Lung microvascular endothelial cell (primary cell): ENCODE measurements at places on chromosomes 12 and 14. TPM values are rescaled to one million over a fixed set of nuclear protein-coding genes. Genes with fewer than 3 reads are reported as not detected.

- peak; percentile 90 for DNase-seq
Measured at GRCh38 chr12:119176267-119177055, 2.3 kb upstream of the HSPB8 start.

DNA sequence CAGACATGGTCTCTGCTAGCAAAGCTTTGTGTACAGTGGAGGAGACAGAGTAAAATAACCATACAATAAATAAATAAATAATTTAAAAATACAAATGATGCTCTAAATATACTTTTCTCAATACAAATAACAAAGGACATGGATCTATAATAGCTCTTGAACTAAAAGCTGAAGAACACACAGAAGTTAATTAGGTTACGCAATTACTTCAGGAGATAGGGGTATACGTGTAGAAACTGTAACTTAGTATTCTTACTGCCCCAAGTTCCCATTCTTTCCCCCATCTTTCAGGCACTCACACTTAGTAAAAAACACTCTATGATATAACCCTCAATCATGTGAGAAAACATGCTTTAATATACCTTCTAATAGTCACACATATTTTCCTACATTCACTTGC is 44.2 kb downstream of the INSM2 start:
- no peak for DNase-seq

GRCh38 chr12:132095520-132096409 is 48.4 kb downstream of the DDX51 start:
- no peak for DNase-seq

GRCh38 chr14:103123634-103124500 is 606 bp downstream of the TNFAIP2 start:
- DNase-seq = peak; percentile 62

GRCh38 chr12:127381681-127382080 is 885.3 kb upstream of the TMEM132C start:
- no peak for DNase-seq

DNA sequence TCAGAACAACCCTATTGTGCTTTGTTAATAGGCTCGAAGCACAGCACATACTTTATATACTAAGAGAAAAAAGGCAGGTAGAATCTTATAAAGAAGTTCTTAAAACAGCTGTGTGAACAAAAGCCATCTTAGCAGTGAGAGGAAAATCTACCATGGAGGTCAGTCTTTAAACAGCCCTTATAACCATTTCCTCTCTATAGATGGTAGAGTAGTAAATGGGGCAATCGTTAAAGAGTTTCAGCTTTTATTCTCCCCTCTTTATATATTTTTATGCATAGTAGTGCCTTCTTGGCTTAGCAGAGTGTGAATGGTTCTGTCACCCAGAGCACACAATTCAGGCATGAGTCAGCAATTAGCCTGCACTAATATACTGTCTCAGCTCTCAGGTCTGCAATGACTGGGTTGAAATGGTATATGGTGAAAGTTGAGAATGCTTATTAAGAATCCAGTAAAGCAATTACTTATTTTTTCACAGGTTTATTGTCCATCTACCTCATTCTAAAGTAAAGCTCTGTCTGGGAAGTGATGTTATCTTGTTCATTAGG is 305.0 kb downstream of the NELL2 start:
- no peak for DNase-seq

DNA sequence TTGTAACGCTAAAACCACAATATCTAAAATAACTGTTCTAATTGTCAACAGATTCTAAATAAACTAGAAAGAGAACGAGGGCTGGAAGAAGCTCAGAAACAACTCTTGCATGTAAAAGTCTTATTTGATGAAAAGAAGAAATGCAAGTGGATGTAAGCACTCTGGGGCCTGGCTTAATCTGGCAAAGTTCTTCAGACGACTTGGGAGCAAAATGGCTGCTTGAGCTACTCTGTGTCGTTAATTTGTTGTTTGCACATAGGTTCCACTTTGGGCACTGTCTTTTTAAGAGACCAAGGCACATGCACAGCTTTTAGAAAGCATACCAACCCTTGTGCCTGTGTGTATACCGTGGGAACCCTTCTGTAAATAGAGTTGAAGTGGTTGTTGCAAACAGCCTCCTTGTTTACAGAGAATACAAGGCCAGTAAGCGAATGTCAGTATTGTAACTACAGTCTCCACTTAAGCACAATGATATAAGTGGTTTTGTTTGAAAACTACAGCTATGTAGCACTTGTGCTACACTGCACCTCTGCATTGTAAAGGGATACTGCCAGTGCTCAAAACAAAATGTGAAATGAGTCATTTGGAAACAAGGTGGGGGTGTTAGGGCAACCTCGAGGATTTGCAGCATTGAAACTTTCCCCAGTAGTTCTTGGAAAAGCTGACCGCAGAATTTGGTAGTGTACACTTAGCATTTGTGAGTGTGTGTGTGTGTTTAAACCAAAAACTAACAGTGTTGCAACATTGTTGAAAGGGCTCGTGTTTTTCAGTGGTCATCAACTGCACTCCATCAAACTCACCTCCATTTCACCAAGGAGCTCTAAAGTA is 154.3 kb downstream of the CEP83 start:
- DNase-seq = no peak

DNA sequence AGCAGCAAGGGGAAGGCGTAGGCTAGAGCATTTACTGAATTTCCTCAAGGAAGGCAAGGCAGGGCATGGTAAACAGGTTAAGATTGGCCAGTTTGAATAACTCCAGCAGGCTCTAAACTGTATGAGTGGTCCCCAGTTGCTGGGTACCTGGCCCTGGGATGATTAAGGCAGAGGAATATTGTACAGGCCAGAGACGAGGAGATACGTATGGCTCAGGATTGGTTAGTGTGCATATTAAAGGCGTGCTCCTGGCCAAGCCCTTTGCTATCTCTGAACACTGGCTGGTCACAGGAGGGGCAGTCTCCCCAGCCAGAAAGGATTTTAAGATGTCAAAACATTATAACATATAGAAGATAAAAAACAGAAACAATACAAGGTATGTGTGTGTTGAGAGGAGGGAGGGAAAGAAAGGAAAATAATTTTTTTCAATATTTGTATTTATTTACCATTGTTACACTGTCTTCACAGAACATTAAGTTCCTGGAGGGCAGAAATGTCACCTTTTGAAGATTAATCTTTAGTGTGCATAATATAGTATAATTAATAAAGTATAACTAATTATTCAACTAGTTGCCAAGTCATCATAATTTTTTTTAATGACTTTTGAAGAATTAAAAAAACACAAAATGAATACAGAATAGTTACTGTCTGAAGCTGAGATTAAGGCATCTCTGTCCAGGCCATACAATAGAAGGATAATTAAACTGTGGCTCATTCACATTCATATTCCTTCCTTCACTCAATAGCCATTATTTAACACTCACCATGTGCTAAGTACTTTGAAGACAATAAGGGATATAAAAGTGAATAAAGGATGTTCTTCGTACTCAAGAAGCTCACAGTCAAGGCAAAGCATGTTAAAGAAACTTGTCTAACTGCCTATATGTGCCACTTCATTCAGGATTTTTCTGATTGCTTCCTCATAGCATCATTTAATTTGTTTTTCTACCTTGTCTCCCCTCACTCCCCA is 41.9 kb downstream of the DCP1B start:
- no peak for DNase-seq

Gene SLC25A21
- 0.20 and 0.87 TPM in 2 replicates for total RNA-seq

- DNase-seq = no peak
Measured at GRCh38 chr12:52522346-52523011, 2.3 kb upstream of the KRT5 start.

DNA sequence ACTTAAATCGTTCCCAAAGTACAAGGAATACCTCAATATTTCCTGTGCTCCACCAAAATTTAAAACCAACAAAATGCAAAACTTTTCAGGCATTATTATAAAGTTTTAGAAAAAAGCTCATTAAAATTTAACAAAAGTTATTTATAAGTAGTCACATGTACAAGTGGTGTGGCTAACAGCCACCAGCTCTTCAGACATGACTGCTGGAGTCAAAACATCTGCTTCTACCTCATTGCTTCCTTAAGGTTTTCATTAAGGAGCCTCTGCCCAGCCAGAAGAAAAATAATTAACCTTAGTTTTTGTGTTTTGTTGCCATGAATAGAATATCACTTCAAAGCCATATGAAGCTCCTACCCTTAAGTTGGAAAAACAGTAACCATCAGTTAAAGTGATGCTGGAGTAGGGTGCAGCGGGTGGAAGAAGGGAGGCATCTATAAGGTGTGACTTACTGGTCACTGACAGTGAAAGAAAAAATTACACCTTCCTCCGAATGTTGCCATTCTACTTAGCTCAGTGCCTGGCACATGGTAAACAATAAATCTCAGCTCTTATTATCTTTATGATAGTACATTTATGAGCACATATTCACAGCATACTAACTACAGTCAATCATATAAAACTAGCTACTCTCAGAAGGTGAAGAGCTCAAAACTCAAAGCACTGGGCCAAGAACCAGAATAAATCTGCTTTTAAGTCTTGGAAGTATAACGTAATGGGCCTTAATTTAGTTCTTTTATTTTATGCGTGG is 57.7 kb downstream of the GALC start:
- DNase-seq = no peak

Gene SH2B3
- 33.3 and 34.7 TPM in 2 replicates for total RNA-seq

Gene TPPP2
- not detected in 2 replicates for total RNA-seq

Gene KRT83
- total RNA-seq = not detected in 2 replicates

DNA sequence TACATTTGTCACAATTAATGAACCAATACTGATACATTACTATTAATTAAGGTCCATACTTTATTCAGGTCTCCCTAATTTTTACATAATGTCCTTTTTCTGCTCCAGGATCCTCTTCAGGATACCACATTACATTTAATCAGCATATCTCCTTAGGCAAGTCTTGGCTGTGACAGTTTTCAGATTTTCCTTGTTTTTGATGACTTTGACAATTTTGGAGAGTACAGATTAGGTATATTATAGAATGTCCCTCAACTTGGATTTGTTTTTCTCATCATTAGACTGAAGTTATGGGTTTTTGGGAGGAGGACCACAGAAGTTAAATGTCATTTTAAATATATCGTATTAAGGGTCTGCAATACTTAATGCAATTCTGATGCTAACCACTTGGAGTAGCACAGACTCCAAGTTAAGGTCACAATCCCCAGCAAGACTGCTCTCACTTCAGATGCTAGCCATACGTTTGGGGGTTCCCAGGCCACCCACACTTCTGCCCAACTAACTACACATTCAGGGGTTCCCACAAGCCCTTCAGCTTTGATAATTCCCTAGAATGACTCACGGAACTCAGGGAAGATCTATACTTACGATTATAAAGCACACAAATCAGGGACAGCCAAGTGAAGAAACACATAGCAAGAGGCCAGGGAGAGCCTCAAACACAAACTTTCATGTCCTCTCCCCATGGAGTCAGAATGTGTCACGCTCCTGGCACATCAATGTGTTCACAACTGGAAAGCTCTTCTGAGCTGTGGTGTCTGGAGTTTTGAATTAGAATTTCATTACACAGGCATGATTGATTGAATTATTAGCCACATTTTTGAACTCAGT is 17.0 kb upstream of the NUBPL start:
- DNase-seq = peak; percentile 20

Gene RNASE1
- total RNA-seq = 4.6 and 14.6 TPM in 2 replicates

Gene SNRPF
- 13.7 and 19.8 TPM in 2 replicates for total RNA-seq

Gene ZC3H10
- 2.6 and 5.0 TPM in 2 replicates for total RNA-seq

GRCh38 chr12:2877953-2878732 is 1.1 kb downstream of the RHNO1 start:
- peak; percentile 40 for DNase-seq

DNA sequence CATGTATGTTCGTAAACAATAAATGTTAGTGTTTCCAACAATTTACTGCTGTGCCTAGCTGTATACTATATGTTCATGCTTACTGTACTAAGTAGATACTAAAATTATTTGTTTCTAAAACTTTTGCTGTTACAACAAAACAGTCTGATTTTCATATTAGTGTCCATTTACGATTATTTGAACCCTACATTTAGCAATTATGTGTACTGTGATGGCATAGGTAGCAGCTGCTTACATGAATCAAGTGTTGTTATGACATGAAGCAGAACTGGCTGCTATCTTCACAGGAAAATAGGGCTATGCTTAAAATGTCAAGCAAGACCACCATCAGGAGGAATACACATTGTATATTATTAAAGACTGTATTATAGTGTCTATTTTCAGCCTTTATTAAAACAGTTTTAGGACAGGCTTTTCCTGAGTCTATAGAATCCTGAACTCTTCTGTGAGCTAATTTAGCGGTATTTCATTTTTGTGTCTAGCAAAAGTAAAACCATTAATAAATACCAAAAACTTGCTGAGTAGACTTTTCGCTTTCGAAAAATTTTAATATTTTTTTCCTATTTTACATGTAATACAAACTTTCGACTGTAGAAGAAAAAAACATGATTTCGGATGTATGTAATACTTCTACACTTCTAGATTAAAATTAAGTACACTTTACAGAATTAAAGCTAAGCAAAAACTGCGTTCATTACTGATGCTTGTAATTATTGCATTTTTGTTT is 1.1 kb upstream of the WDR89 start:
- peak; percentile 18 for DNase-seq

DNA sequence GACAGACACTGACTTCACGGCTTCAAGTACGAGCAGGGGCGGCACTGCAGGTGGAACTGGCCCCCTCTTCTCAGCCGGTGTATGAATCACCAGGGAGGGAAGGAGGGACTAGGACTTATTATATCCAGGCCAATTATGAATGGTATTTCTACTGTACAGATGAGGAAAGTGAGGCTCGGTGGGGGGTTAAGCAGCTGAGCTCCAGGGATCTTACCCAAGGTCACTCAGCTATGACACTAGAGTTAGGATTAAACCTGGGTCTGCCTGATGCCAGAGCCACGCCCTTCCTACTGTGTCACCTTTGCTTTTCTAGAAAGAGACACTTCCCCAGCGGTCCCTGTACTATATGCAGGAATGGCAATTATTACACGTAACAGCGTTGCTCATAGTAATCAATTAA is 42.2 kb upstream of the NRXN3 start:
- no peak for DNase-seq

DNA sequence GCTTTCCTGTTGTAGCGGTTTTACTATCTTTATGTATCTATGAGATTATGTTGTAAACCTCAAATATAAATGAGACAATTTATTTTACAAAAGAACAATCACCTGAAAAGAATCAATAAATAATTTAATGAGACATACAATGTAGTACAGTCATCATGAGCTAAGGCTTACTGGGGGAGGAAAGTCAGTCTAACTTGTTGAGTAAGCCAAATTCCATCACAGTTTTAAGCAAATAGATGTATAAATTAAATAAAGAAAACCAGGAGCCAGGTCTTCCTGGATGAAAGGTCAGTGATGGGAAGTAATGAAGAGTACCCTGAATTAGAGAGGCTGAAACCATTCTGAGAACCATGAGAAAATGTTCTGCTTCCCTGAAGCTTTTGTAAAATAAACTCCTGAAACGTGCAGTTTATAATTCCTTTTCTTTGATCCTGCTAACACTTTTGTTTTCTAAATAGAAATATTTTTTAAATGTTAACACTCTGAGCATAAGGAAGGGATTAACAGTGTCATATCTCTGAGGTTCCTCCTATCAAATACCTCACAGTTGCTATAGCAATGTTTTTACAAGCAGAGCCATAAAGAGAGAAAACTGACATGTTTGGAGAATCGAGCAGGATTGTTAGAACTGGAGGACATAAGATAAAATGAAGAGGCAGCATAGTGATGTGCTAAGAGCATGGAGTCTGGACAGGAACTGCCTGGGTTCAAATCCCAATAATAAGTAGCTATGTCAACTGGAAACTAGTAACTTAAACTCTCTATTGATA is 444.9 kb upstream of the FOXG1 start:
- no peak for DNase-seq

- peak; percentile 68 for DNase-seq
Measured at GRCh38 chr14:29927376-29928116, at the start of gene PRKD1. TSS of gene PRKD1 (minus strand) at chr14:29927847.

Gene PLEKHH1
- total RNA-seq = under 0.01 and 0.22 TPM in 2 replicates

GRCh38 chr12:123816896-123817537 is 54.9 kb downstream of the DNAH10 start:
- DNase-seq = no peak
